Activated naive CD8-positive, alpha-beta T cell treated with anti-CD3 and anti-CD28 coated beads, Interleukin-2, amount 50 U/mL, for 16 hours (primary cell): ENCODE measurements at places on chromosomes 7 and 10.

DNA sequence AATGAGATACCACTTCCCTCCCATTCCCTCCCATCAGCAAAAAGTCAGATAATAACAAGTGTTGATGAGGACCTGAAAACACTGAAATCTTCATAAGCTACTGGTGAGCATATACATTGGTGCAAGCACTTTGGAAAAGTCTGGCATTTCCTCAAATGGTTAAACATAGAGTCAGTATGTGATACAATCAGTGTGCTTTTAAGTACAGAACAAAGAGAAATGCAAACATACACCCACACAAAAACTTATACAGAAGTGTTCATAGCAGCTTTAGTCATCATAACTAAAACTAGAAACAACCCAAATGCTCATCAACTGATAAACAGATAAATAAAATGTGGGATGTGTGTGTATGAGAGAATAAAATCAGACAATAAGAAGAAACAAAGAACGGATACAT, 261.9 kb downstream of the ELMO1 start:
- DNase-seq = no peak

- DNase-seq = no peak
Measured at GRCh38 chr7:77504951-77505350, 32.1 kb upstream of the PTPN12 start.

DNA sequence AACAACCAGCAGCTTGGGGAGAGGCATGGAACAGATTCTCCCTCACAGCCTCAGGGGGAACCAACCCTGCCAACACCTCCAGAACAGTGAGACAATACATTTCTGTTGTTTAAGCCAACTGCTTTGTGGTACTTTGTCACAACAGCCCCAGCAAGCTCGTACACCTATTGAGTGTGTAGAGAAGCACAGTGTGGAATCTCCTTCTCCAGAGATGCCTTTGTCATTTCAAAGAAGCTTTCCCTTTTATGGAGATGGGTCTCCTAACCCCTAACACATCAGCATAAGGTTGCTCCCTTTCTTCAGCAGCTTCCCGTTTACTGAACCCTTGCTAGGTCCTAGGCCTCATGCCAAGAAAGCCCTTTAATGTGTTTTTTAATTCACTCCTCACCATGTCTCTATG, 60.7 kb upstream of the AGK start:
- DNase-seq = no peak

GRCh38 chr7:151625606-151626005, 105.9 kb upstream of the RHEB start:
- no peak for DNase-seq

DNA sequence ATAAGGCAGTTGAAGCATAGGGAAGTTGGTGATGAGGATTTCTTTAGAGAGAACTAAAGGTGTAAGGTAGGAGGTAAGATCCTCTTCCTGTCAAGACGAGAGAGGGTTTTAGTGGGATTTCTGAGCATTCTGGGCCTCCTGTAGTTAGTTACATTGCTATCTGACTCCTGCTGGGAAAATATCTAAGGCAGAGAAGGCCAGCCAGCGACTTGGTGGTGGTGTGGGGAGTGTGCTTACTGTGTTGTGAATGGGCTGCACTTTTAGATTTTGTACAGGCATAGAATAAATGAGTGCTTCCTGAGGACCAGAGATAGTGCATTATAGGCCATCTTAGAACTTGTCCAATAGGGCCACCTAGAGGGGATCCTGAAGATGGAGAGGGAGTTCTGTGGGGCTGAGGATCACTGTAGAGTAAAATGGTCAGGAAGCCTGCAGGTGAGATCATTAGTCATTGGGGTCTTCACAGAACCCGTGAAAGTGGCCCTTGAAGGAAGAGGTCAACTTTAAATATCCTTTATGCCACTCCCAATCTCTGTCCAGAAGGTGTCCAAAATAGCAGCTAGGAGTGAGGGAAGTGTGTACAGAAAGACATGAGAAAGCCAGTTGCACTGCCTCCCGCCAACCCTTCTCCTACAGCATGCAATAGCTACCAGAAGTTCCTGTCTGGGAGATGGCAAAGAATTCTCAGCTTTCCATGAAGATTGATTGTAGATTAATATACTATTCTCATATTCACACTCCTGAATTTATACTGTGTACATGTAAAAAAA, 266.6 kb downstream of the POLR1F start:
- DNase-seq = no peak

DNA sequence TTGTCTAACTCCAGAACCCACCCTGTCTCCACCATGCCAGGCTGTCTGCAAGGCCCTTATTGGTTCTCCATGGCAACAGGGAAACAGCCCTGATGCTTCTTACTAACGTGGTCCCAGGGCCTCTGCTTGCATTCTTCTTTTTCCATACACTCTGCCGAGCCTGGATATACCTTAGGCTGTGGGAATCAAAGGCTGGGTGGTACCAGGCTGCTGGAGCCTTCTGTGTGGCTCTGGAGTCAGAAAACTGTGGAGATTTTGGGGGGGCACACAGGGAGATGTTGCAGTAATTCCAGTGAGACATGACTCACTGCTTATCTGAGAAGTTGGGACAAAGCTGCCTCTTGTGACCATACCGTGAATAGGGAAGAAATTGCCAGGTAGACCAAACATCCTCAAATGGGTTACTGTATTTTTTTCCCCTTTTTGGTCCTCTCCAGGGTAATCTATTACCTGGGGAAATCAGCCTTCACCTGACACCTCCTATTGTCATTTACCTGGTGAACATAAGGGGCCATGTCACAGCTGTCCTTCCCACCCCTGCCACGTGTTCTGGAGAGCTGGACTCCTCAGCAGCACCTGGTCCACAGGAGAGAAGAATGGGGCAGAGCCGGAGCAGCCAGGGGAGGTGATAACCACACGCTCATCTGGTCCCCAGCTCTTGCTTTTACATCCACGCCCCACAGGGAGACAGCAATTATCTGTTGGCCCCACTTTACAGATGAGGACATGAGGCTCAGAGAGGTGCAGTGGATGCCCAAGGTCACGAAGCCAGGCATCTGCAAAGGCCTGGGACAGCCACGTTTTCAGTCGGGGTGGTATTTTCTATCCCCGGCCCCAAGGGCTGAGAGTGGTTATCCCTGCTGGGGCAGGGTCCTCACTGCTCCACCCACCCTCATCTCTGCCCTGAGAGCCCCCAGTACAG, 4.6 kb downstream of the CHST3 start:
- DNase-seq = no peak

GRCh38 chr7:55784151-55784550, 78.4 kb downstream of the SEPTIN14 start:
- DNase-seq = no peak

DNA sequence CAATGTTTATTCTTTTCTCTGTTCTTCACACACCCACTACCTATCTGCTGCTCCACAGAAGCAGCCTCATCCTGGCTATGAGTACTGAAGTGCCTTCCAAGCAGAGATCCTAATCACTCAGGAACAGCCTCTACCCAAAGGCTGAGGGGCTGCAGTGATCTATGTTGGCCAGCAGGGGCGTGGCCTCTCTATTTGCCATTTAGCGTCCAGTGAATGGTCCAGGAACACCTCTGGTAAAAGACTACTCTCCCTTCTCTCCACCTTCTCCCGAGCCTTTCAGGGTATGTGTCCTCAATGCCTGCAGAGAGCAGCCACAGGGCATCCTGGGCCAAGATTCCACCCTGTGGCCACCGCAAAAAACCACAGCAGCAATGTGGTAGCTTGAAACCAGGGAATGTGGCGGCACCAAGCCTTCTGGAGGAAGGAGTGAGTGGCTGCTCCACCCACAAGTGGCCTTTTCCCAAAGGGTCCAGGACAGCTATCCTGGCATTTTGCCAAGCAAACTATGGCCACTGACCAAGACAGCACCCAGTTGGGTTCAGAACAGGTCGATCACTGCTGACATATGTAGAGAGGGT, 70.9 kb downstream of the SYPL1 start:
- no peak for DNase-seq

DNA sequence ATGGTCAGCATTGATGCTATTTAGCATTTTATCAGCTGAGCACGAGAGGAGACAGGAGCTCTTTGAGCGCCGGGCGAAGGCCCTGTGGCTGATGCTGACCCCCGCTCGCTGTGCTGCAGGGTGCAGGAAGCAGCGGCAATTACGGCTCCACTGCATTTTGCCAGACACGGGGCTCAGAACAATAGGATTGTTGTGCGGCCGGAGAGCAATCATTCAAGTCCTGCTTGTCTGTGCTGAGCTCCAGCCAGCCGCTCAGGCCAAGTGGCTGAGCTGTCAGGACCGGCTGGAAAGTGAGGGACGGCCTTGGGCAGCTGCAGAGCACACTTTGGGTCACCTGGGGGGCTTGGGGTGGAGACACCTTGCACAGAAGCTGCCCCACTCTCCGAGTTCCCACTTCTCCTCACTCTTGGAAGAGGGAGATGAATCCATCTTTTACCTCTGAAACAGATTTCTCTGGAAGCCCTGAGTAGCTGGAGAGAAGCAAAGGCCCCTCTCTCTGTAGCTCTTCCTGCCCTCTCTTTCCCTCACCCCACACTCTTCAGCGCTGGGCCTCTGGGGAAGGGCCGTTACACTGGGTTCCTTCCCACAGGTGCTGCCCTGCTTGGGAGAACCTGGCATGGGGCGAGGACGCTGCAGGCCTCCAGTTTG, 17.3 kb upstream of the ADARB2 start:
- DNase-seq = no peak

DNA sequence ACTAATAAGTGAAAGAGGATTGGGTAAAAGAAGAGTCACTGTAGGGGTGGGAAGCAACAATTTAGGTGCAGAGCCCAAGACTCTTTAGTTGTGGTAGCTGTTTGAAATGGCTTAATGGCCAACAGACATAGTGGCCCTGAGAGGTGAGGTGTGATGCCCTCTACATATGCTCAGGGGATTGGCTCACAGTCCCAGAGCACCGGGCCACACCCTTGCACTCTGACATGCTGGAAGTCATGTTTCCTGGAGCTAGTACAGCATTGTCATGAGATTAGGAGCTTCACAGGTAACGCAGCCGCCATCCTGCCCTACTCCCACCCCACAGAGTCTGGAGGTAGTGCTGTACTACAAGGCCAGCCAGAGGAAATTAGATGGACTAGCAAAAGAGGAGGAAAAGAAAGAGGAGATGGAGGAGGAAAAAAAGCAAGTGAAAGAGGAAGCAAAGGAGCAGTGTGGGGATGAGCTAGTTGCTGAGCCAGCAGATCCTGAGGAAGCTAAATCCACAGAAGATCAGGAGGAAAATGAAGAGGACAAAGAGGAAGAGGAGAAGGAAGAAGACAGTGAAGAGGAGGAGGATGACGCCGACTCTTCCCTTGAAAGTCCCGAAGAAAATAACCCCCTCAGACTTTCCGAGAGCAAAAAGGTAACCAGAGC, 14.8 kb upstream of the FLNC start:
- DNase-seq = no peak

- DNase-seq = no peak
Measured at GRCh38 chr7:156019776-156020565, 207.7 kb upstream of the SHH start.

DNA sequence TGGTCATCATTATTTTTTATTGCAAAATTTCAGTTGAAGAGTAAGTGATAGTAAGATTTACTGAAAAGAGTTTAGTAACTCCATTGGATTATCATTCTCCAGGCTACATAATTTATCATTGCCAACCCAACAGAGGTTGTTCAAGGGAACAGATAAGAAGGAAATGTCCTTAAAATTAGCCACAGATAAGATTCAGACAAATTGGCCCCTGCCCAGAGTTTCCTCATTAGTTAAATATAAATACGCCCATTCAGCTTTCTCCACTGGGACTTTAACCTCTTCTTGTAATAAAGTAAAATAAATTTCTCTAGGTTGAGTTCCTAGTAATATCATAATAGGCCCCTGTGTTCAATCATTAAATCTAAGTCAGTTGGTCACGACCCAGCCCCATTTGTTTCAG, 27.7 kb upstream of the PHYHIPL start:
- no peak for DNase-seq

- no peak for DNase-seq
Measured at GRCh38 chr10:24118246-24118645, 90.7 kb upstream of the KIAA1217 start.
